T-helper 17 cell (primary cell): ENCODE measurements at places on chromosomes 6 and 20. TPM values are rescaled to one million over a fixed set of nuclear protein-coding genes. Genes with fewer than 3 reads are reported as not detected.

The C6orf132 gene
- not detected for total RNA-seq

- DNase-seq: no peak
These were observed 347.3 kb upstream of the RUNX2 start for GRCh38 chr6:44980841-44981240.

The CRISP3 gene
- total RNA-seq: not detected

DNA sequence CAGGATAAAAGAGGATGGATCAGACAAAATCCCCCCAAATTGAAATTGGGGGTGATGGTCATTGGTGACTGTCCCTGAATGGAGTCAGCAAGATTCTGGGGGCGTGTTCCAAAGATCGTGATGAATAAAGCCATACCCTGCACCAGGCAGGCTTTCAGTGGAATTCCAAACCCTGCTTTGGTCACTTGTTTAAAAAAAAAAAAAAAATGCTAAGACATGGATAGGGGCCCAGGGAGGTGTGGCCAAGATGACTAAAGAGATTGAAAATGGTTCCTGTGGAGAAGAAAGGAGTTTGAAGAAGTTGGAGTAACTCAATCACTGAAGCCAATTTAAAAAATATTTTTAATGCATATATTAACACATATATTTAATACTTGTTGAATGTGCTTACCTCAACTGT, 161.4 kb upstream of the KCNG1 start:
- DNase-seq: no peak

The FAM8A1 gene
- 15.8 TPM for total RNA-seq

The SLC22A7 gene
- not detected for total RNA-seq

DNA sequence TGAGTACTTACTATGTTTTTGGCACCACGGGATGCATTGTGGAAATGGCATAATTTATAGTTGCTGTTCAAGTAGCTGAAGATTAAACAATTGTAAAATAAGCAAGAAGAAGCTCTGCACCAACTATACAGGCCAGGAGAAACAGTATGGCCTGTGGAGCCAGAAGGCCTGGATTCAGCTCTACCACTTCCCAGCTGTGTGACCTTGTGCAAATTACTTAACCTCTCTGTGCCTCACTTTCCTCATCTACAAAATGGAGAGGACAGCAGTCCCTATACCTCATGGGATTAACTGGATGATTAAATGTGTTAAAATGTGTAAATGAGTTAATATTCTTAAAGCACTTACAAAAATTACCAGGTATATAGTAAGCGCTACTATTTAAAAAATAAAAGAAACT, 49.1 kb downstream of the CNKSR3 start:
- DNase-seq: no peak

DNA sequence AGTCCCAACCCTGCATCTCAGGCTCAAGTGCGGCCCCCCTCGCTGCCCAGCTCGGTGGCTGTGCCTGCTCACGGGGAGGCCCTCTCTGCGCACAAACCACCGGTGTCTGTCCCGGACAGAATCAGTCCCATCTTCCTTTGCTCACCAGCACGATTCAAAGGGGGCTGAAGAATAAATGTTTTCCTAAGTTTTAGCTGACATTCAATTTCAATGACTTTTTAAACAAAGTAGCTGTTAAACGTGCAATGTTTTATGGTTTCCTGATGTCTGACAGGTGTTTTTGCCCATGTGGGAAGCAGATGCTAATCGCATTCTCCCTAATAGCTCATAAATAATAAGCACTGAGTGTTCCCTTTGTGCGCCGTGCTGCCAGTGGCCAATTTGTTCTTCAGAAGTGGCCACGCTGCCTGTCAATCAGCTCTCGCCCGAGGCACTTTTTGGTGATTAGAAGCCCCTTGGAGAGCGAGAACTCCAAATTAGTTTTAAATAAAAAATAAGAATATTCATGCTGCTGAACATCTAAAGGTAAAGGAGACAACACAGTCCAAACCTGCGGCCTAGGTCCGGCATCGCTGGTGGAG, 26.3 kb downstream of the BHLHE23 start:
- DNase-seq: no peak

The RALGAPA2 gene
- 27.8 TPM for total RNA-seq

DNA sequence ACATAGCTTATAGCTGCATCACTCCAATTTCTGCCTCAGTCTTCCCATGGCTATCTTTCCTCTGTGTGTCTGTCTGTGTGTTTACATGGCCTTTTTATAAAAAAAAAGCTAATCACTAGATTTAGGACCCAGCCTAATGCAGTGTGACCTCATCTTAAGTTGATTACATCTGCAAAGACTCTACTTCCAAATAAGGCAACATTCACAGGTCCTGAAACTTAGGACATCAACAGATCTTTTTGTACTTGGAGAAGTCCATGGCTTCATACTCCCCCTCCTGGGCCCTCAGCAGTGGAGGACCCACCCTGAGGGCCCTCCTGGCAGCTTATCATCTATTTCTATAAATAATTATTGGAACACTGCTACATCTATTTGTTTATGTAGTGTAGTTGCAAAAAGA, 146.1 kb downstream of the LMBRD1 start:
- no peak for DNase-seq

DNA sequence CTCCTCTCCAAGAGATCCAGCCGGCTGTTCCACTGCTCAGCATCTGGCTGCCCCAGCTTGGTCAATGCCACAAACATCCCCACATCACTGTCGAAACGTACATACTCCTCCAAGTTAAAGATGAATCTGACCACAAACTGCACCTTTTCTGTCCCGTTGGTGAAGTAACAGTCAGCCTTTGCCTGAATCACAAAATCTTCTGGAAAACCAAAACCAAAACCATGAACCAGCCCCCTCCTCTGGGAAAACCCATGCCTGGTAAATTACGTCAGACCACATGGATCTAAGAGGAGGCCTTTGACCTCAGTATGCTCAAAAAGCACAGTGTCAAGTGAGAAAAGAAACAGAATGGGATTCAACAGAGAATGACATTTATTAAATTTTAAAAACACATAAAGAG, 1.7 kb downstream of the HLA-DOB start:
- DNase-seq: no peak

The THBD gene
- 1.0 TPM for total RNA-seq

The FAM83C gene
- total RNA-seq: not detected

The PPP2R5D gene
- 28.4 TPM for total RNA-seq

GRCh38 chr20:37449276-37449675, 71.8 kb upstream of the NNAT start:
- DNase-seq: no peak

The CTCFL gene
- not detected for total RNA-seq

GRCh38 chr6:144853603-144854002, 568.5 kb downstream of the UTRN start:
- no peak for DNase-seq

The LAMA2 gene
- 3.4 TPM for total RNA-seq

DNA sequence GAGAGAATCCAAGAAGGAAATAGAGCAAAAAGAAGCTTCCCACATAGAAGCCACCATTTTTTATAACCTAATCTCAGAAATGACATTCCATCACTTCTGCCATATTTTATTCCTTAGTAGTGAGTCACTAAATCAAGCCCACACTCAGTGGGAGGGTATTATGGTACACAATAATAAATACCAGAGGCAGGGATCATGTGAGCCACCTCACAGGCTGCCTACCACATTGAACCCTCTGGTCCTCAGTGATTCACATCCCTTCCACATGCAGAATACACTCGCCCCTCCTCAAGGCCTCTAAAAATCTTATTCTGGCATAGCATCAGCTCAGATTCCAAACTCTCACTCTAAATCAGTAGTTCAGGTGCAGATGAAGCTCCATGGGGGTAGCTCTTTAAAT, 49.4 kb downstream of the TMC2 start:
- no peak for DNase-seq

GRCh38 chr6:28258877-28259777, at the start of gene NKAPL:
TSS of gene NKAPL (plus strand) at chr6:28259297. CDS start at chr6:28259372, 75 bp downstream.
- no peak for DNase-seq

The ARFGAP1 gene
- total RNA-seq: 108 TPM

The NUDT3 gene
- total RNA-seq: 23.2 TPM

DNA sequence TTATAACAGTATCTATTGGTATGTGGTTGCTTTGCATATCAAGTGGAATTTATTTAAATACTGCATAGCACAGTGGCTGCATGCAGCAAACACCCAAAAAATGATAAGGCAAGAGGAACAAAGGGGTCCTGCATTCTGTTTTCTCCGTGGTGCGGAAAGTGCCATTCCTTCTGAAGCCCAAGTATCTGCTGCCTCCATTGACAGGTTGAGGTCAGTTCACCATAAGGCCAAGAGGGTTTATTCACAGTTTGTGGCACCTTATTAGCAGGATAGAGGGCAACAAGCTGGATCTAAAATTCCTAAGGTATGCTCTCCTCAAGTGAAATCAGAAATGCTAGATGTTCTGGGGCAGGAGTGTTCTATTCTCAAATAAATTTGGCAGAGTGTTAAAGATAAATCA, 9.3 kb downstream of the CARMIL1 start:
- DNase-seq: no peak

DNA sequence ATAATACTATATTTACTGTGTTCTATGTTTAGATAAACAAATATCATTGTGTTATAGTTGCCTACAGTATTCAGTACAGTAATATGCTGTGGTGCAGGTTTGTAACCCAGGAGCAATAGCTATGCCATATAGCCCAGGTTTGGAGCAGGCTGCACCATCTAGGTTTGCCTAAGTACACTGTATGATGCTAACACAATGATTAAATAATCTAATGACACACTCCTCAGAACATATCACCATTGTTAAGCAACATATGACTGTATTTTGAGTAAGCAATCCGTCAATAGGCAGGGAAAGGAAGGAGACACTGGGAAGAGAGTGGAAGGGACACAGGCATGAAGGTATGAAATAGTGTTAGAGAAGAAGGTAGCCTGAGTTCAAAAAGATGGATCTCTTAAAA, 369.9 kb downstream of the PKHD1 start:
- DNase-seq: no peak

- no peak for DNase-seq
These were observed 275.8 kb upstream of the SULF2 start for GRCh38 chr20:48060841-48061720.

DNA sequence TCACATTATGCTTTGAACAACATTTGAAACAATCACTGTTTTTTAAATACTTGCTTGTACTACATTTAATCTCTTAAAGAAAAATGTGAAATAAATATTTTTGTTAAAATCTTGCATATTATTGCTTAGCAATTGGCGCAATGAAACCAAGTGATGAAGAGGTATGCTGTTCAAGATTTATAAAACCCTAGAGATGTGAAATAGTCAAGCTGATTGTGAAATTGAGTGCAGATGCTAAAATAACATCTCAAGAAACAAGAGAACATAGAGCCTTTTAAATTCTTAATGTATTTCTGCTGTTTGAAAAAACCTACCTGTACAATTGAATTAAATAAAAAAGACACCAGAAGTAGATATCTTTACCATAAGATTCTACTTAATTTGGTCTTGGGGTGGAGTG, 179.2 kb upstream of the MCHR2 start:
- no peak for DNase-seq

GRCh38 chr6:12383448-12383847, 93.3 kb downstream of the EDN1 start:
- DNase-seq: no peak

DNA sequence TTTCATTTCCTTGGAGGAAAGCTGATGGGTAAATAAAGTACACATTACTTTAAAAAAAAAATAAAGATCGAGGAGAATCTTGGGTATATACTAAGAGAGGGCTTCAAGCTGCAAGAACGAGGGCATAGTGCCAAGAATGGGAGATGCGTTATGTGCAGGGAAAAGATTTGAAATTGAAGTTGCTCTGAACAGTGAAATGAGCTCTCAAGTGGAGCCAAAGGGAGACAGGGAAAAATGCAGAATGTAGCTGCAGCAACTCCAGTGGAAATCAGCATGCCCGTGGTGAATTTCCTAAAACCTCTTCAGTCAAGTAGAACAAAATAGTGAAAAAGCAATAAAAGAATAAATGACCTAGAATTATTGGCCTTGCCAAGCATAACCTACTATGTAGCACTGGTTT, 11.4 kb upstream of the COL9A1 start:
- no peak for DNase-seq

The MUCL3 gene
- not detected for total RNA-seq

DNA sequence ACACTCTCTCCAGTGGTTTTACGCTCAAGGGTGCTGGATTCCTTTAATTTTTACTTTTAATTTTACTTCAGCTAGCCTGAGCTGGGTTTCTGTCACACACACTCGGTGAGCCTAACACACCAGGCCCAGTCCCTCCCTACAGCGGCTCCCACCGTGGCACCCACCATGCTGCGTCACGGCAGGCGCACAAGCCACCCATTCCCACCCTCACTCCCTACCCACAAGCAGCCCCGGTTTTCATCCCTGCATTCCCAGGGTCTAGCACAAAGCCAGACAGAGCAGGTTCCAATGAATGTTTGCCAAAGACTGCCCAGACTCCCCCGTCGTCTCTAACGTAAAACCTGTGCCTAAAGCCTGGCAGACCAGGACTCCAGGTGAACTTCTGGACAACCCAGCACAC, 50.3 kb downstream of the MYH7B start:
- no peak for DNase-seq

- DNase-seq: no peak
These were observed 82.4 kb upstream of the TOX2 start for GRCh38 chr20:43832096-43832816.

DNA sequence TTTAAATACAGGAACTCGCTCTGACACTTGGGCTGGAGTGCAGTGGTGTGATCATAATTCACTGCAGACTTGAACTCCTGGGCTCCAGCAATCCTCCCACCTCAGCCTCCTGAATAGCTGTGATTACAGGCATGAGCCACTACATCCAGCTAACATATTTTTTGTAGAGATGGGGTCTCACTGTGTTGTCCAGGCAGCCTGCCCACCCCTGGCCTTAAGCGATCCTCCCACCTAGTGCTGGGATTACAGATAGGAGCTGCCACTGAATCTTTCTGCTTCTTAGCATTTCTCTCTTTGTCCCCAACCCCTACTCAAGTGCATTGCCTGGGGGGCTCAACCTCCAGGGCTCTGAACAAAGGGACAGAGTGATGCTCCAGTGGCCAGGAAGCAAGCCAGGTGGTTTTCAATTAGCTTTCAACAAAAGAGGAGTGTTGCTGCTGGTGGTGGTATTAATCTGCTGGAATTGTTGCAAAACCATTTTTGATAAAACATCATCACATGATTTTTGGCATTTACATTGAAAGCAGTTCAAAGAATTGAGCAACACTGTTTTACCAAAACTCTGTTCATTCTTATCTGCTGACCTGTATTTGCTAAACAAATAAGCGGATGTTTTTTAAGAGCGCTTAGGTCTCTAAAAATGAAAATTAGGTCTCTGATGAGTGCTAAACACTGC, 40.4 kb upstream of the BPIFA2 start:
- DNase-seq: no peak

GRCh38 chr20:16360668-16361067, 212.6 kb downstream of the KIF16B start:
- DNase-seq: no peak
